ENCODE measurements at places on chromosomes 16 and 17. TPM values are rescaled to one million over a fixed set of nuclear protein-coding genes. Genes with fewer than 3 reads are reported as not detected.

- no peak for DNase-seq
These were observed 1.4 kb upstream of the CYB561 start for GRCh38 chr17:63447471-63448009.

DNA sequence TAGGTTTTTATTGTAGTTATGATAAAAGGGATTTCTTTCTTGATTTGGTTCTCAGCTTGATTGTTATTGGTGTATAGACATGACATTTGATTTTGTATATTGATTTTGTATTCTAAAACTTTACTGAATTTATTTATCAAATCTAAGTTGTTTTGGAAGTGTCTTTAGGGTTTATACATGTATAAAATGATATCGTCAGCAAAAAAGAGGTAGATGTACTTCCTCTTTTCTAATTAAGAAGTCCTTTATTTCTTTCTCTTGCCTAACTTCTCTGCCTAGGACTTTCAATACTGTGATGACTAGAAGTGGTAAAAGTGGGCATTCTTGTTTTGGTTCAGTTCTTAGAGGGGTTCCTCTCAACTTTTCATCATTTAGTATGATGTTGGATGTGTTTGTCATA, 487.3 kb upstream of the KIF2B start:
- no peak for DNase-seq

- DNase-seq = no peak
These were observed 263.5 kb downstream of the SNX29 start for GRCh38 chr16:12240036-12240435.

- DNase-seq = peak; percentile 62
These were observed 56.1 kb upstream of the MAF start for GRCh38 chr16:79656553-79657115.

DNA sequence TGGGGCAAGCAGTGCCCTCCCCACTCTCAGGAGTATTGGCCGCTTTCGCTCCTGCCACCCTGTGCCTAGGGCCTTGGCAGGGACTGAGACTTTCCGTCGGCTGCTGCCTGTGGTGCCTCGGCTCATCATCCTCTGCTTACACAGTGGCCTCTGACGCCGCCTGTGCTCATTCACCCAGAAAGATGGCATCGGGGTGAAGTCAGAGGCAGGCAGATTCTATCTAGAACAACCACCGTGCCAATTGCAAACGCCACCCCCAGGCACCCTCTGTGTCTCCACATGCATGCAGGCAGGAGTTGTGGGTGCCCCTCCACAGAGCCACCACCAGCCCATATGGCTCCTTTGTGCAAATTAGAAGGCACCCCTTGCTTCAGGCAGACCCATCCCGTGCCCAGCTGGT, 154.2 kb upstream of the GSE1 start:
- no peak for DNase-seq

DNA sequence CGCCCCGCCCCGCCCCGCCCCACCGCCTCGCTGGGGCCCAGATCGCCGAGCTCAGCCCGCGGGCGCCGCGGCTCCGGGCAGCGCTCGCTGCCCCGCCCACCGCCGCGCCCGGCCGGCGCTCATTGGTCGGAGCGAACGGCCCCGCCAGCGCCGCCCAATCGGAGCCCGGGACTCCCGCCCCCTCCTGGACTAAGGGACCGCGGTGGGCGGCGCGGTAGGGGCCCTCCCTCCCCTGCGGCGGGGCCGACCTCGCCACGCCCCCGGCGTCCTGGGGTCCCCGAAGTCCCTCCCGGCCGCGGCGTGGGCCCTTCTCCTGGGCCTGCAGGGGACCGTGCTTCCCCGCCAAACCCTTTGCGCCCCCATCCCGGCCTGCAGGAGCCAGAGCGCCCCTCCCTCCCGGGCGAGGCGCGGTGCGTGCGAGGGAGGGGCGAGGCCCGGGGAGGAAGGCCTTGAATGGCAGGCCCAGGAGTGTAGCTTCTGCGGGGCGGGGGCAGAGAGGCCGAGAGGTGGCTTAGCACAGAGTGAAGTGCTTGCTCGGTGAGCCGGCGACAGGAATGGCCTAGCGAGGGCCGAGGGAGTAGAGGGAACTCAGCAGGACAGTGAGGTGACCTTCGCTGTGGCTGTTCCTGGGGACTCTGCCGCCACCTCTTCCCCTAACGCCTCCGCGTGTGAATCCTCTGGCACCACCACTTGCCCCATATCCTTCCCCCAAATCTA, at the start of gene CAMKK1:
CAMKK1 (minus strand) TSS at position 51 of the 717 bp plus-strand sequence. CDS start 7,366 bp downstream, outside the sequence.
- DNase-seq = peak; percentile 67

- DNase-seq = peak; percentile 28
These were observed 674 bp downstream of the C17orf75 start for GRCh38 chr17:32341141-32341856.

DNA sequence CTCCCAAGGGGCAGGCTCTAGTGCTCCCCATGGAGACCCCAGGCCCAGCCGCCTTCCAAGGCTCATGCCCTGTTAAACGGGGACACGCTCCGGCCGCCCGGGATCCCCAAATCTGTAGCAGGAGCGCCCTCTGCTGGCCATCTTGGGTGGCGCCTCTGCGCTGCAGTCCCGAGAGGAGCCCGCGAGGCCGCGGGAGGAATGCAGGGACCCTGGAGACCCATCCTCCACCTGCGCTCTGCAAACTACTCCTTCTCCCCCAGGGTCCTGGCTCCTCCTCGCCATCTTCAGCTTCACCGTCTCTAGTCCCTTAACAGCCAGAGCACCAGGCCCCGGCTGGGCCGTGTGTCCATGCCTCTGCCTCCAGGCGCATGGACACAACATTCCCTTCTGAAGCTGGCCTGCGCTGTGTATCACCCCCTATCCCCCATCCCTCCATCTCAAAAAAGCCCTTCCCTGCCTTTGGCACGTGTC, 23.6 kb upstream of the KRT17 start:
- peak; percentile 55 for DNase-seq

DNA sequence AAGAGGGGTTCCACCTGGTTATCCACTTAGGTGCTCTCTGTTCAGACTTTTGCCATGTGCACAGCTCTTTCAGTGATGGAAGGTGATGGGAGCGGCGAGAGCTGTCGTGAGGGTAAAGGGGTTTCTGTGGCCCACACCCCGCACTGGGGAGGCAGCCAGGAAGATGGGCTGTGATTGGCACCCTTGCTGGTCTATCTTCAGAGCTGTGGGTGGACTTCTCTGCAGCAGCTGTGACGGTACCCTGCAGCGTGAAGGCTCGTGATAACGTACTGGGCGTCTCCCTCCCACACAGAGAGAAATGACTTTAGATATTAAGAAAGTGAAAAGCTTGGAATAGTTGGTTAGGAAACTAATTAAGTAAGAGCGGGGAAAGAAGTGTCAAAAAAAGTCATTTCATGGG, 45.8 kb downstream of the MPRIP start:
- no peak for DNase-seq

DNA sequence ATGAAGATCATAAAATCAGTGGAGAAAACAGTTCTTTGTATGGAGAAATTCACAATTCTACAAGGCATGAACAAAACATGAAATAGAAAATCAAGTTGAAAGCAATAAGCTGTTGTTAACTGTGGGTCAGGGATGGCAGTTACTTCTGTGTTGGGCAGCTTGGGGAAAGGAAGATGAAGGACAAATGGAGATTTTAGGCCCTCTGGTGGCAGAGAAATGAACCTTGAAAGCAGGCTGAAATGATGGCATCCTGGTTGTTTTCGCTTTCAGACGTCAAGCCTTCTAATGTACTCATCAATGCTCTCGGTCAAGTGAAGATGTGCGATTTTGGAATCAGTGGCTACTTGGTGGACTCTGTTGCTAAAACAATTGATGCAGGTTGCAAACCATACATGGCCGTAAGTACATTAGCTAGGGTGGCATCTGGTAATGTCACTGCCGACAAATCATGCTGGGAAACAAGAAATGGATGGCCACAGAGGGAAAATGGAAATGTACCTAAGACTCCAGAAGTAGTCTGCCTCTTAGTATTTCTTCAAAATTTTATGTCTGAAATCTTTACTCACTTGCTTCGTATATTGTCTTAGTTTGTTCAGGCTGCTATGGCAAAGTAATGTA, 108.9 kb downstream of the MAP2K6 start:
- DNase-seq = peak; percentile 49

- DNase-seq = no peak
These were observed 775 bp downstream of the SPIRE2 start for GRCh38 chr16:89828870-89829629.

DNA sequence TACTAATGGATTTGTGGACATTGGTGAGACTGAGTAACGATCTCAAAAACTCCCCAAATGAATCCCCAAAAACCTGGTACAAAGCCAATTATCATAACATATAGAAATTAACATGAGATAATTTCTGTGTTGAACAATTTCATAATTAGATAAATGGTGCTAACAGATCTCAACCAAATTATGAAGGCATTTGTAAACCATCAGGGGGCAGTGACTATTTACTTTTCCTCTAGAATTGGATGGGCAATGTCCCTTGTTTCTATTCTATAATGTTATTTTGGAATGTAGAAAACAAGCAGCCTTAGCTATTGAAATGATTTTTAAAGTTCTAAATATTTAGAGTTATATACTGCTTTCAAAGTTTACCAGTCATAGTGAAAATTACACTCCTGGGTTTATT, 57.8 kb downstream of the MYH10 start:
- no peak for DNase-seq

- no peak for DNase-seq
These were observed at the start of gene CACNG5 for GRCh38 chr17:66834919-66835454. CACNG5 (plus strand) TSS chr17:66835117; CDS start chr17:66877333, 42,216 bp downstream.

- DNase-seq = peak; percentile 89
These were observed 1.5 kb upstream of the SPAG7 start for GRCh38 chr17:4969047-4969550.

- DNase-seq = peak; percentile 64
These were observed 690 bp downstream of the RHOT1 start for GRCh38 chr17:32142857-32143526.

GRCh38 chr17:40561294-40561870, 3.9 kb downstream of the CCR7 start:
- DNase-seq = no peak

DNA sequence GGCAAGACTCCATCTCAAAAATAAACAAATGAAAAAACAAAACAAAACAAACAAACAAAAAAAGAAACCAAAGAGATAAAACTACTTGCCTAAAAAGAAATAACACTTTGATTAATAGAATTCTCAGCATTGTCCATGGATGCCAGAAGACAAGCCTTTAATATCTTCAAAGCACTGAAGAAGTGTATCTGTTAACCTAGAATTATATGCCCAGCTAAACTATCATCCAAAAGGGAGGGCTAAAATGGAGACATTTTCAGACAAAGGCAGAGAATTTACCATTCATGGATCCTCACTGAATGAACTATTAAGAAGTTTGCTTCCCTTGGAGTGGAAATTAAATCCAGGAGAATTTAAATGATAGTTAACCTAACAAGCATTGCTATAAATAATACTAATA, 130.1 kb upstream of the SEC14L1 start:
- DNase-seq = no peak

- DNase-seq = no peak
These were observed 14.3 kb downstream of the SPATA32 start for GRCh38 chr17:45247429-45248131.

- no peak for DNase-seq
These were observed 221.6 kb upstream of the SDK2 start for GRCh38 chr17:73865831-73866230.

DNA sequence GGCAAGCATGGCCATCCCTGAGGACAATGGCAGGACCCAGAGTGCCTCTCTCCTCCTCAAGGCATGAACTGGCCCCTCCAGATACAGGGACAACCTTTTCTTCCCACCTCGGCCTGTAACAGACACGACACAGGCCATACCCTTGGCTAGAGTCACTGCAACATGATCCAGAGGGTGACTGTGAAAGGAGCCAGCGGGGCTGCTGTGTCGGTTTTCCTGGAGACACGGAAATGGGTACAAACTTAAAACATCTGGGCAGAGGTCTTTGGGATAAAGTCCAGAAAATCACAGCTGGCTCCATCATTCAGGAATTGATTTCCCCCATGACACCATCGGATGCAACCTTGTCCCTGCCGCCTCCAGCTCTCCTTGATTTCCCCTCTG, 5.3 kb downstream of the CEP295NL start:
- DNase-seq = no peak

PHAF1 gene
- 24.3 TPM for total RNA-seq

PLA2G10 gene
- not detected for total RNA-seq

KRTAP9-2 gene
- not detected for total RNA-seq

ATP2C2 gene
- not detected for total RNA-seq

TGFB1I1 gene
- 55.6 TPM for total RNA-seq

NPIPA1 gene
- 36.0 TPM for total RNA-seq

TBL3 gene
- total RNA-seq = 85.4 TPM

FOXF1 gene
- total RNA-seq = not detected

KRT20 gene
- total RNA-seq = not detected

CDH8 gene
- total RNA-seq = 3.0 TPM

MTHFSD gene
- total RNA-seq = 15.0 TPM

Measured in LHCN-M2 (cell line).